Thymus (tissue), 14 donors: ENCODE measurements at places on chromosomes 7 and 10. TPM values are rescaled to one million over a fixed set of nuclear protein-coding genes. Genes with fewer than 3 reads are reported as not detected.

DNA sequence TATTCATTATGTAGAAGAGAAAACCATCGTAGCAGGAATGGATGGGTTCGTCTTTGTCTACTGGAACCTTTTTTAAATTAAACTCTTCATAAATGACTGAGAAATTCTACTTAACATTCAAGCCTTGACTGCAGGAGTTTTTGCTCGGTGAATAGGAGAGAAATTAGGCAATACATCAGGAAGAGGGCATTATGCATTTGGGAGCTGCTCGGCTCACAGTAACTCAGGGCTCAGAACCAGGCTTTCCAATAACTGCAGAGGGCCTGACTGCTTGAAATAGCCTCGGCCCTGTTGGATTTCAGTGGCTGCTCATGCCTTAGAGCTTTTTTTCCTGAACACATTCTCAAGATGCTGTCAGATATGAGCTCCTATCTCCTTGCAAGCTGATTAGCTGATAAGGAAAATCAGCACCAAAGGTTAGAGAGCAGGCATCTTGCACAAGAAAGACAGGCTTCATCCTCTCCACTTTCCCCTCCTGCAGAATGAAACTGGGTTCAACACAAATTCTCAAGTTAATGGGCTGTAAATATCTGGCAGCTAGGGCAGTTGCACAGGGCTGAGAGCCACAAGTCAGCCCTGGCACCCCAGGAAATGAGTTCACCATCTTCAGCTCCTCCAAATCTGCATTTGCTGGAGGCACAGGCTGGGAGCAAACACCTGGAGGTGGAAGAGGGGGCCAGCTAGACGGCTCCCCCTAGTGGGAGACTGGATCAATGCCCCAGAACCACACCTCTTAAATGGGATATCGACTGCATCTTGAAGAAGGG is 24.3 kb downstream of the TECTB start:
- no peaks in the 10 kb centered on the region for H3K4me1 ChIP-seq
- no peaks in the 10 kb centered on the region for H3K36me3 ChIP-seq
- no peak overlapping the region for H3K4me3 ChIP-seq
- no peak overlapping the region for H3K27ac ChIP-seq
- no peaks in the 10 kb centered on the region for H3K27me3 ChIP-seq

- no peak for DNase-seq
- H3K4me1 ChIP-seq = no peaks in the 10 kb centered on the region
Observed at GRCh38 chr7:19206721-19207120, 61.5 kb upstream of the FERD3L start.

- H3K27me3 ChIP-seq = no peaks in the 10 kb centered on the region
- peak; percentile 64 for DNase-seq
- no peaks in the 10 kb centered on the region for H3K36me3 ChIP-seq
Observed at GRCh38 chr7:21828841-21829240, 116.9 kb downstream of the CDCA7L start.

DNA sequence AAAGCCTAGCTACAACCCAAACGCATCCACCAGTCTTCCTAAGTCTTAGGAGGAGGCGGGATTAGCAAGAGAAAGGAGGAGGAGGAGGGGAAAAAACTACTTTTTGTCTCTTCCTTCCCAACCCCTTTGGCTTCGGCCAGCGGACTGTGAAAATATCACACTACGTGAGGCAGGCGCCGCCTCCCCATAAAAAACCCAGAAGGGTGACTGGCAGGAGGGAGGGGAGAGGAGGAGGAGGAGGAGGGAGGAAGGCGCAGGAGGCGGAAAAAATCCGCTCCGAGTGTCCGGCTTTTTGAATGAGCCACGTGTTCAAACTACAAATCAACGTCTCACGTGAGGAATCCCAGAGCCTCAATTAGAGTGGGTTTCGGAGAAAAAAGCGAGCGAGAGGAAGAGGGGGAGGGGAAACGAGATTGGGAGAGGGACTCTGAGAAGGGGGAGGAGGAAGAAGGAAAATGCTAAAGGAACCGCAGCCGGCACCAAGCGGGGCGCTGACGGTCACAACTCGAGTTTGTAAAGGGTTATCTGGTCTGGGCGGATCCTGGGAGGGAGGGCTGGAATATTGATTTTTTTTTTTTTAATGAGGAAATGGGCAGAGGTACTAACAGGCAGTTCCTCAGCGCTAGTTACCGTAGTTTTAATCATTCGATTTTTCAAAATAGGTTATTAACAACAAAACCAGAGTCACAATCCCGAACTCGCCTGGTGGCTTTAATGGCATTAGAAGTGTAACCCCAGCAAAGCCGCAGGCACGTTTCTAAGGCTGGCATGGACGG is at the start of gene IGF2BP3:
TSS of gene IGF2BP3 (minus strand) at position 162 of the 776 bp plus-strand sequence. CDS start 381 bp downstream, outside the sequence.
- peak within 1 kb of the TSS; percentile 70 for H3K27ac ChIP-seq
- H3K36me3 ChIP-seq = no peaks in the 10 kb centered on the region
- peak; percentile 77 for DNase-seq
- peaks cover 27% of the 10 kb centered on the region for H3K4me1 ChIP-seq

DNA sequence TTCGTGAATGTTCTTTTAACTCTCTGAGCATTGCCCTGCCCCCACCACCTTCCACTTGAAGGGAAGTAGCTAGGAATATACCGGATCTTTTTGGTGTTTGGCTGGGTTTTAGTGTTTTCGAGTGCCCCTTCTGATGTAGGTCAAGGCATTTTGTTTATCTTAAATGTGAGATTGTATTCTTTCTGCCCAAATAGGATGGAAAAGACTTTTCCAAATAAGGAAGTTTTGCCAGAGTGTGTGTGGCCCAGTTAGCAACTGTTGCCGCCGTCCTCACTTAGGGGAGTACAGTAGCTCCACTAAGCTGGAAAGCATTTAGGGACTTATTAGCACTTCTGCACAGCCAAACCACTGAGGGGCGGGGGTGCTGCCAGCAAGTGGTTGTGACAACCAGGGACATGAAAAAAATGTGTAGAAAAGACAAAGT is 29.8 kb upstream of the VCL start:
- no peak overlapping the region for H3K4me3 ChIP-seq
- no peaks in the 10 kb centered on the region for H3K36me3 ChIP-seq
- H3K27me3 ChIP-seq = no peaks in the 10 kb centered on the region

- no peak overlapping the region for H3K27ac ChIP-seq
- no peak for DNase-seq
- no peaks in the 10 kb centered on the region for H3K4me1 ChIP-seq
- no peaks in the 10 kb centered on the region for H3K27me3 ChIP-seq
- no peaks in the 10 kb centered on the region for H3K36me3 ChIP-seq
Observed at GRCh38 chr7:33076737-33077136, 14.2 kb upstream of the NT5C3A start.

DNA sequence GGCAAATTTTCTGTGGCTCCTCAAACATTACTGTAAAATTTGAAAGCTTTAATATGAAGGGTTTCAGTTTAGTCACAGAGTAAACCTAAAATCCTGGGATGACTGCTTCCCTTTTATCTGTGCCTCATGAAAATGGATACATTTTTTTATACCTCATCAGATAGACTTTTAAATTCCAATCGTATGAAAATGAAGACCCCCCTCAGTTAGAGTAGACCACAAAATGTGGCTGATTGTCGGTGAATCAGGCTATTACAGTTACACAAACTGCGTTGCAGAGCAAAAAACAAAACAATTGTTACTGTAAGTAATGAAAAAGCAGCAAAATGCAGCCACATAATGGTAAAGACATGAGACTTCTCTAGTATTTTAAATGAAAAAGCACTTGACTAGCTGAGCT is 296.2 kb downstream of the CNTNAP2 start:
- no peaks in the 10 kb centered on the region for H3K27me3 ChIP-seq
- H3K4me1 ChIP-seq = no peaks in the 10 kb centered on the region
- H3K36me3 ChIP-seq = no peaks in the 10 kb centered on the region
- no peak overlapping the region for H3K4me3 ChIP-seq

DNA sequence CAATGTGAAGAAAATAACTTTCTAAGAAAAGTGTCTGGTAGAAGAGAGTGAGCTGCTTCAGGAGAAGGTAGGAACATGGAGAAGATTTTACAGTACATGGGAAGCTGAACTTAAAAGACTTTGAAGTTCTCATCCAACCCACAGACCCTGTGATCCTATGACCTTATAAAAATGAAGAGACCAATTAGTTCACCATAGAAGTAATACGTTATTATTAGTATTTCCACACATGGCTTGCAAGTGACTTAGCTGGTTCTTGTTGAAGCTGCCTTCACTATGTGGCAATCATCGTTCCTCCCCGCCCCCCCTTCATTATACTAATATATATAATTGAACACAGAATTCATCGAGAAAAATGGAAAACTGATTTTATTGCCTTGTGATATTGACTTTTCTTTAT is 129.1 kb downstream of the SND1 start:
- H3K36me3 ChIP-seq = no peaks in the 10 kb centered on the region
- no peak overlapping the region for H3K4me3 ChIP-seq
- no peaks in the 10 kb centered on the region for H3K4me1 ChIP-seq
- no peaks in the 10 kb centered on the region for H3K27me3 ChIP-seq

GRCh38 chr7:84204655-84205054 is 10.1 kb upstream of the SEMA3A start:
- no peak overlapping the region for H3K27ac ChIP-seq
- no peaks in the 10 kb centered on the region for H3K36me3 ChIP-seq
- DNase-seq = no peak
- no peak overlapping the region for H3K4me3 ChIP-seq

- no peaks in the 10 kb centered on the region for H3K4me1 ChIP-seq
- no peak overlapping the region for H3K27ac ChIP-seq
- H3K27me3 ChIP-seq = no peaks in the 10 kb centered on the region
Observed at GRCh38 chr7:70356085-70356786, 758.0 kb downstream of the AUTS2 start.

- H3K36me3 ChIP-seq = peaks cover 9% of the 10 kb centered on the region
- H3K4me1 ChIP-seq = peaks cover 40% of the 10 kb centered on the region
- H3K27ac ChIP-seq = no peak overlapping the region
- no peak for DNase-seq
- H3K4me3 ChIP-seq = no peak overlapping the region
Observed at GRCh38 chr7:100122568-100122967, 3.1 kb downstream of the CNPY4 start.

INA gene
- total RNA-seq = 0.94 TPM

ZYX gene
- 16.8 TPM for total RNA-seq
